ENCODE measurements at places on chromosomes 2 and 18.

DNA sequence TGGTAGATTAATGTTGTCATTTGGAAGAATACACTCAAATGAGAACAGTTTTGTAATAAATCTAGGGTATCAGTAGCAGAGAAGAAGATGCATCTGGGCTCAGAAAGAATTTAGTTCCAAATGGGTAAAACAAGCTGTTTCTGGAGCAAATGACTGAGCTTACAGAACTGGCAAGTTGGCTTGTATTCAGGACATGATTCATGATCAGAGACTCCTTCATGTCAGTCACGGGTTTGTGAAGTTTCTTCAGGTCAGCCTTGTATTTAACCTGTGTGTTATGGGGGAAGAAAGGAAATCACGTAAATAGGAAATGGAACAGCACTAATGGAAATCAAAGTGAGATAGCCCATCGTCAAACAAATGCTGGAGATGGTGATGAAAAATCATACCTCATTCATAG is 109.1 kb downstream of the RIF1 start:
- DNase-seq, result no peak

DNA sequence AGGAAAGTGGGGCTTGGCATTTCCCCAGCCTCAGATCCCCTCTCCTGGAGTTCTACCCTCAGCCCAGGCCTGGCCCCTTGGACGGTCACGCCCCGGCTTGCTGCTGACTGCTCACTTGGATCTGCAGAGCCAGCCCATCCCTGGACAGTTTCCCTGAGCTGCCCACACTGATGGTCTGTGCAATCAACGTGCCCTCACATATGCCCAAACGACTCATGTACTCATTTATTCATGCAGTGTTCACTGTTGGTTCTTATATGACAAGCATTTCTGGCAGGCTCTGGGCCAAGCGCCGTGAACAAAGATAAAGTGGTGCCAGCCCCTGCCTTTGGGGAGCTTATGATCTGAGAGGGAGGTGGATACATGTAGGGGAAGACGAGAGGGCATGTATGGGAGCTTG is 20.3 kb upstream of the GLI2 start:
- DNase-seq, result no peak

- DNase-seq, result no peak
Observed at GRCh38 chr18:50011813-50012435, 183.0 kb downstream of the MYO5B start.

GRCh38 chr2:172545408-172546075 is 10.3 kb upstream of the PDK1 start:
- DNase-seq, result no peak

DNA sequence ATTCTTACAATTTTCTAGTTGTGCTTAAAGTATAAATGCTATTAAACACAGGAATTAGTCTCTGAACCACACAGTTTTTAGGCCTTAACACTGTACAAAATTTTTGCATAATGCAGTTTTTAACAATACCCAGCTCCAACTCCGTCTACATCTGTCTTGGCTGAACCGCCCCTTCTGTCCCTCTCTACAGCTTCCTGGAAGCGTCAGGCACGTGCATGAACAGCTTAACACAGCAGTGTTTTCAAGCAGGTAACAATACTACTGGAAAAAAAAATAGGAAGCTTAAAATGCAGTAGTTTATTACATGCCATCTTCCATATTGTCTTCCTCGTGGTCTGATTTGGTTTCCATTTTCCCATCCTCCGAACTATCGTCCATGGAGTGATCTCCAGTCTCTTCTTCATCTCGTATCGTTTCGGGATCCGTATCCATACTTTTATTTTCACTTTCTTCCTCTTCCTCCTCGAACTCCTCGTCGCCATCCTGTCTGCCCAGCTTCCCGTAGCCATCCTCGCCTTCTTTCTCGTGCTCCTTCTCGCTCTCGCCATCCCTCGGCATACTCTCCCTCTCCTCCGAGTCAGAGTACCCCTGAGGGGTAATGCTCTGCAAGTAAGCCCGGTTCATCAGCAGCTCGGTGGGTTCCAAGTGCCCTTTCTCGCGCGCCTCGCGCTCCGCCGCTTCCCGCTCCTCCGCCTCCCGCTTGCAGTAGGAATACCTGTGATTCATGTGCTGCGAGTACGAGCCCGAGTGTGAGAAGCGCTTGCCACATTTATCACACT is 130.6 kb downstream of the ZEB2 start:
- DNase-seq, result no peak

- no peak for DNase-seq
Observed at GRCh38 chr2:72750977-72751639, 74.7 kb downstream of the EXOC6B start.

- DNase-seq, result no peak
Observed at GRCh38 chr2:39217192-39217550, 26.6 kb downstream of the CDKL4 start.

DNA sequence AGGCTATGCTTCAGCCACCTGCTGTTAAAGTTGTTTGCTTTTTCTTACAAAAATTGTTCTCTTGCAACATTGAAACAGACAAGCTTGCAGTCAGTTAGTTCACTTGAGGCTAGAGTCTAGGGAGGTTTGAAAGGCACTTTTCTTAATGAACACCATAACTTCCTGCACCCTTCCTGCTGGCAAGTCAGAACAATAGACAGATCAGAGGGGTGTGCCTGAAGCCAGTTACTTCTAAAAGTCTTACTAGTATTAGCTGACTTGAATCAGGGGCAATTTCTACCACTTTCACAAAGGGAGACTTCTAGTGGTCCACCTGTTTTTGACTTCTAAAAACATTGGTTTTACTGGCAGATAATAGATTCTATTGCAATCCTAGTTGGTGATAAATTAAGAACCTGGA is 367.4 kb upstream of the CDH20 start:
- no peak for DNase-seq

GRCh38 chr2:108637304-108637669 is 82.0 kb upstream of the RANBP2 start:
- no peak for DNase-seq

DNA sequence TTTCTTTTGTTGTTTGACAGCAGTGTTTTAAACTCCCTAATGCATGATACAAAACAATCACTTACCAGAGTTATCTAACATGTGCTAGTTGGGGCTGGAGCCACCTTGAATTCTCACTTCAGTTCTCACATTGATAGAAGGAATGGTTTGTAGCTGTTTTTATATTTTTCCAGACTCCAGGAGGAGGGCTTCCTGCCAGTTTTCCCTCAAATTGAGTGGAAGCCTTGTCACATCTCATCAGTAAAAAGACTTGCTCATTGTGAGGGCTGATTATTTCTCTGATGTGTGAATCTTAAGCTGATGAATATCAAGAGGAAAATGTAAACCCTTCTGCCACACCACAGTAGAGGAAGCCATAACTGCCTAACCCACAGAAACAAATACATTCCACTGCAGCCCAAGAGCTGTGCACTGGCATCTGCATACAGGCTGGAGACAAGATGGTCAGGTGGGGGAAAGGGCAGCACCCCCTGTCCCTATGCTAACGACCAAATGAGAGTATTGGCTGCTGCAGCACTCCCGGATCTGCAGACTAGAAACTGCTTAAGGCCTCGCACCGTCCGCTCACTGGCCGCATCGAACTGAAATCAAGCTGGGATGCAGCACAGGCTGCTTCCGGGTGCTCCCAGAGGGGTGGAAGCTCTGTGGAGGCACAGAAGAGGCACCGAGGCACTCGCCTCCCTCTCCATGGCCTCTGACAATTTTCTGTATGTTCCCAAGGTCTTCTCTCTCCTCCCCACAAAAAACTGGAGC is 73.7 kb upstream of the TPO start:
- no peak for DNase-seq

DNA sequence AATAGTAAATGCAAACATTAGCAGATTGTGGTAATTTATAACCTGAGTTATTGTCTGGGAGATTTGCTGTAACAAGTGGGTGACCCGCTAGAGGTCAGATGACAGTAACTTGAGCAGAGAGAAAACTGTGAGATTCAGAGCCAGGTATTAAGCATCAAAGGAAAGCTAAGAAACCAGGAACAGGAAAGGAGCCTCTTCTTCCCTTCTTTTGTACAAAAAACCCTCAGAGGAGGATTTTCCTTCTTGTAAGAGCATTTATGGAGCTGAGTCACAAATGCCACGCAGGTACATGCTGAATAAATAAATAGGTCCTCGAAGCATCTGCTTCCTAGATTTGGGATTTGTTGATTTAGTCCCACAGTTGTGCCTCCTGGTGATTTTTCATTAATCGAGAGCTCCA is 146.5 kb downstream of the SH3BP4 start:
- no peak for DNase-seq

GRCh38 chr2:61737841-61738240 is 116.0 kb downstream of the FAM161A start:
- no peak for DNase-seq

- DNase-seq, result no peak
Observed at GRCh38 chr2:41182961-41183360, 731.1 kb upstream of the SLC8A1 start.

DNA sequence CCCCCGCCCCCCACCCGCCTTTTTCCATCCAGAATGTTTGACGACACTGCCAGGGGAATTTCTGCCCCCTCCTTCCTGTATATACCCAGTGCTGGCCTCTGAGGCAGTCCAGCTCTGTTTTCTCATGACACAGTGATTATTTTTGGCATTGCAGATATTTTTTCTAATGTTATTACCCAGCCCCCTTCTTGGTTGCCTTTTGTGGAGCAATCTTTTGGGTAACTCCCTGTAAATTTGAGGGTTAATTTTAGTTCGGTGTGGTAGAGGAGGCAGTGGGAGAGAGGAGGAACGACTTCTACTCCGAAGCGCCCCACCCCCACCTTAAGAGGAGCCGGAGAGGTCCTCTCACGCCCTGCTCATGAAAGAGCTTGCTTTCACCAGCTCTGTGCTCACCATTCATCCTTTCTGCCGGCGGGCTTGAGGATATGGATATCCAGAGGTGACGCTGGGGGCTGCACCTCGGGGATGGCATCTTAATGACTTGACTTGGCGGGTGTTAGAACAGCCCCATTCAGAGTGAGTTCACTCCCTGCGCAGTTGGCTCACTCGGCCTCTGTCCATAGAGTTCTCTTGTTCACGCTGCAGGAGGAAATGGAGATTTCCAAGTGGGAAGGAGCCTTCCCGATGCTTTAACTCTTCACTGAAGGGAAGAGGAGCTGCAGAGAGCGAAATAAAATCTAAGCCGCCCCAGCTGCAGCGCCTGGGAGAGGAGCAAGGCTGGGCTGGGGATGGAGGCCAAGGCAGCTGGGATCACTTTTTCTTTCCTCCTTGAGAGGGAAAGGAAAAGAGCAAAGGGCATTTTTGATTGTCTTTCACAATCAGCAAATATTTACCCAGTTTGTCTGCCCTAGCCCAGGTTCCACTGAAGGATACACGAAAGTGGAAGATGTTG is 38.4 kb downstream of the EPAS1 start:
- no peak for DNase-seq

- no peak for DNase-seq
Observed at GRCh38 chr2:238143239-238143951, 4.9 kb downstream of the KLHL30 start.

DNA sequence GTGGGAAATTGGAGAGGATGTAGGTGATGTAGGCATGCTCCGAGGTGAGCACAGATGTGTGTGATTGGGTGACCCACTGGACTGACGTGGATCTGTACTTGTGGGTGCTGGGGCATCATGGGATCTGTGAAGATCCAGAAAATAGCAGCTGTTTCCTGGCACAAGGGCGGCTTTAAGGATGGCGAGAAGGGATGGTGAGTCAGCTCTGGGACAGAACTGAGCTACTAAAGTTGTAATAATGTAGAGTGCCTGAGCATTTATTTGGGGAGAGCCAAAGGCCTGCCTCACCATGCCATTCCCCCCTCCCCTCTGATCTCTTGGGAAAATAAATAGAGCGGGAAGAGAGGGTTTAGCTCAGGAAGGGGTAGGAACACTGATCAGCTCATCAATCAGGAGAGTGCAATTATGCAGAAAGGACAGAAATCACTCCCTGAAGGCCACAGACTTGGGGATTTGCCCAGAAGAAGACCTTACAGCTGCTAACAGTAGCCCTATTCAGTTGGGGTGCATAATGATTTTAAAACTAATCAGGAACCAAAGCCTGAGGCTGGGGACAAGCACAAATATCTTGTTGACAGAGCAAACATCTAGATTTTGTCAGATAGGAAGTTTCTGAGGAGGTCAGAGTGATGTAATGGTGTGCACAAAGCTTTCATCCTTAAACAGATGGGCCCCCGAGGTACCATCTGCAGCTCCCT is 30.3 kb downstream of the TANC1 start:
- no peak for DNase-seq

- DNase-seq, result no peak
Observed at GRCh38 chr18:45835057-45835636, 9.7 kb downstream of the SIGLEC15 start.

DNA sequence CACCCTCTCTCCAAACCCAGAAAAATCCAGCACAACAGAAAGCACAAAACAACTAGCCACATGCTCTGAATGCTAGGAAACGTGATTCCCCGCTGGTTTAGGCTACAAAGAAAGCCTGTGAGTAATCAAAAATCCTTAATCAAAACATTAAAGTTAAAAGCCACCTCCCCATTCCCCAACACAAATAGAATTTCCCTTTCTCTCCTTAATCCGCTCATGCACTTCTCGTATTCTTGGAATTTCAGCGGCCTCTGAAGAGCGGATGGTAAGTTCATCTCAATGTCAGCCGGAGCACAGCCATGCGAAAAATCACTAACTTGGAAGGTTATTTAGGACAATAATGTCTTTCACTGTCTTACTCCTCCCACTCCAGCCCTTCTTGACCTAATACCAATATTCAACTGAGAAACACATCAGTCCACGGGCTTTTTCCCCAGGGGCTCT is 126.7 kb downstream of the OSBPL1A start:
- no peak for DNase-seq

DNA sequence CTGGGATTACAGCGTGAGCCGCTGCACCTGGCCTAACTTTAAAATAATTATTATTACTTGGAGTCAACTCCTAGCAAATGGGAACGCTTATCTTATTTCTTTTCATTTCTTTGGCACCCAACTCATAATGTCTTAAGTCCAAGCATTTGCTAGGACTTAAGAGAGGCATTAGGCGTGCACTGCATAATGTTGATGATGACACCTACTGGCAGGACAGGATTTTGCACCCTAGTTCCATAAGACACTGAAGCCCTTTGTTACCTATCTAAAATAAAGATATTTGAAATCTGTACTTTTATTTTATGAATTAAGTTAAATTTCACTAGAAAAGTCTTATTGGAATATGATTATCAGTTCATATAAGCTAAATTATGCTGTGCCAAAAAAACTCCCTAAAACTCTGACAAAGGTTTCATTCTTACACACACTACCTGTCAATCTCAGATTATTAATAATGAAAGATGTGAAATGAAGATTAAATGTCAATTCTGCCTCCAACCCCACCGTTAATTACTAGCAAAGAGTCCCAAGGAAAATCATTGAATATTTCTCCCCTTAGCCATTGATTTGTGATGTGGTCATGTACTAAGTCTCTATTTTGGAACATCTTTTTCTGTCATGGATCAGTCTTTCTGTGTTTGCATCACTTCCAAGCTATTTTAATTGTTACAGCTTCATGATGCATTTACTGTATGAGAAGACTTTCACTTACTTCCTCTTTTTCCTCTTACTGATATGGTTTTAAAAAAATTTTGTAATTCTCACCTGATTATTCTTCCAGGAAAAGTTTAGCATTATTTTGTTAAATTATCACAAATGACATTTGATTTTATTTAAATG is 12.7 kb upstream of the CDH2 start:
- no peak for DNase-seq

- no peak for DNase-seq
Observed at GRCh38 chr18:25230658-25231326, 121.2 kb downstream of the ZNF521 start.

- no peak for DNase-seq
Observed at GRCh38 chr2:86788881-86789686, 1.6 kb downstream of the CD8A start.
